Naive B cell (primary cell): ENCODE measurements at places on chromosomes 7 and 10. TPM values are rescaled to one million over a fixed set of nuclear protein-coding genes. Genes with fewer than 3 reads are reported as not detected.

- DNase-seq, result no peak
Measured at GRCh38 chr7:43577485-43577951, 5.4 kb upstream of the STK17A start.

GRCh38 chr7:48111596-48111995 lies 22.5 kb downstream of the UPP1 start:
- no peak for DNase-seq

- no peak for DNase-seq
Measured at GRCh38 chr10:31940839-31941653, 12.4 kb upstream of the ARHGAP12 start.

GRCh38 chr7:52311886-52312285 lies 723.5 kb upstream of the POM121L12 start:
- DNase-seq, result no peak

GRCh38 chr7:141483044-141483443 lies 68.2 kb upstream of the AGK start:
- no peak for DNase-seq

DNA sequence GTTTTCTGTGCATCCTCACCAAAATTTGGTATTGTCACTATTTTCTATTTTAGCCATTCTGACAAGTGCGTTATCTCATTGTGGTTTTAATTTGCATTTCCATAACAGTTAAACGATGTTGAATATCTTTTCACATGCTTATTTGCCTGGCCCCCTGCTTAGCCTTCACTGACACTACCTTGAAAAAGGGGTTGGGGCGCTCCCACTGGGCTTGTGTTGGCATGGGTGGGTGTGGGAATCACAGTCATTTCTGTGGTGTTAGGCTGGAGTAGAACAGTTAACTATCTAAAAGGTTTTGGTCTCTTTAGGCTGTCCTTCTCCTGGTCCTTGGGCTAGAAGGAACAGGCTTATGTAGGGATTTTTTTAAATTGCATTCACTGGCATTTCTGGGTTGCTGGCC lies 72.2 kb upstream of the TMEM140 start:
- DNase-seq, result no peak

DNA sequence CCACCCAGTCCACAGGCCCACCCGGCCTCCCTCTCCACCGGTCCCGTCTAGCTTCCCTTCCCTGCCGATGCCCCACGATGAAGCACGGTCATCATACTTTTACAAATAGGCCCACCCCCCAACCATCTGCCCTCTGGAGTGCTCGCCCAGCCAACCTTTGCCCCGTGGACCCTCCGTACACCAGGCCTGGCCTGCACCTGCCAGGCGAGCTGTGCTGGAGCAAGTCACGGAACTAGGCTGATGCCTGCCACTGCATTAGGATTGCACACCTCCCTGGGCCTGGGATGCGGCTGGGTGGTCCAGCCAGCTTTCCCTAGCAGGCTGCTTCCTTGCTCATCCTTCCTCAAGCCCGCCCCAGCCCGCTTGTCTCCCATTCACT lies 44.7 kb downstream of the PPIF start:
- no peak for DNase-seq

Gene NUTM2E
- not detected for polyA plus RNA-seq

DNA sequence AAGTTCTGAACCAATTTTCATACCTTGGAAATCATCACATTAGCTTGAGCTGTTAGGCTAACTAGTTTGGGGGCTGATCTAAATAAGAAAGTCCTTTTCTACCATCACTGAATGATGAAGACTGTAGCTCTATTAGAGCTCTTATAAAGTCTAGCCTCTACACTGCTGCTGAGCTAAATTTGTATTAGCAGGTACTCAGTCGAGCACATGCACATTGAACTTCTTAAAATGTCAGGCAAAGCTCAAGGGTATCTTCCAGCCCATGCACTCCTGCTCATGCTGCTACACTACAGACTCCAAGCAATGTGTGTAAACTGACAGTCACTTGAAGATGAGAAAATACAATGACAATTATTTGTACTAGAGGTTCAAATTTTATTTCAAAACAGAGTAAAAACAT lies 158.8 kb upstream of the TMEM229A start:
- DNase-seq, result no peak

DNA sequence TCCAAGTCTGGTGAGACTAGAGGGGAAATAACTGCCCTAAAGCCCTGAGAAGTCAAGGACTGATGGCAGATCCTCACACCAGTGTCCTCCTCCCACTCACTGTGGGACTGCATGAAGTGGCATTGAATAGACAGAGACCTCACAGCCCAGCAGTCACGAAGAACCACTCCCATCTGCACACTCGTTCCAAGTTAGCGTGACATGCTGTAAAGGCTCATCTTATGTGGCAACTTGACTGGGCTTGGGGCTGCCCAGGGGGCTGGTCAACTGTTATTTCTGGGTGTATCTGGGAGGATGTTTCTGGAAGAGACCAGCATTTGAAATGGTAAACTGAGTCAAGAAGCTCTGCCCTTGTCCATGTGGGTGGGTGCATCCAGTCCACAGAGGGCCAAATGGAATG lies 104.7 kb downstream of the ADARB2 start:
- no peak for DNase-seq

Gene GNGT1
- not detected for polyA plus RNA-seq

- DNase-seq, result no peak
Measured at GRCh38 chr7:30112103-30112713, 22.6 kb upstream of the MTURN start.

GRCh38 chr7:142478479-142479220 lies 220.8 kb upstream of the PRSS58 start:
- DNase-seq, result no peak

Gene CLCN1
- polyA plus RNA-seq, result not detected

DNA sequence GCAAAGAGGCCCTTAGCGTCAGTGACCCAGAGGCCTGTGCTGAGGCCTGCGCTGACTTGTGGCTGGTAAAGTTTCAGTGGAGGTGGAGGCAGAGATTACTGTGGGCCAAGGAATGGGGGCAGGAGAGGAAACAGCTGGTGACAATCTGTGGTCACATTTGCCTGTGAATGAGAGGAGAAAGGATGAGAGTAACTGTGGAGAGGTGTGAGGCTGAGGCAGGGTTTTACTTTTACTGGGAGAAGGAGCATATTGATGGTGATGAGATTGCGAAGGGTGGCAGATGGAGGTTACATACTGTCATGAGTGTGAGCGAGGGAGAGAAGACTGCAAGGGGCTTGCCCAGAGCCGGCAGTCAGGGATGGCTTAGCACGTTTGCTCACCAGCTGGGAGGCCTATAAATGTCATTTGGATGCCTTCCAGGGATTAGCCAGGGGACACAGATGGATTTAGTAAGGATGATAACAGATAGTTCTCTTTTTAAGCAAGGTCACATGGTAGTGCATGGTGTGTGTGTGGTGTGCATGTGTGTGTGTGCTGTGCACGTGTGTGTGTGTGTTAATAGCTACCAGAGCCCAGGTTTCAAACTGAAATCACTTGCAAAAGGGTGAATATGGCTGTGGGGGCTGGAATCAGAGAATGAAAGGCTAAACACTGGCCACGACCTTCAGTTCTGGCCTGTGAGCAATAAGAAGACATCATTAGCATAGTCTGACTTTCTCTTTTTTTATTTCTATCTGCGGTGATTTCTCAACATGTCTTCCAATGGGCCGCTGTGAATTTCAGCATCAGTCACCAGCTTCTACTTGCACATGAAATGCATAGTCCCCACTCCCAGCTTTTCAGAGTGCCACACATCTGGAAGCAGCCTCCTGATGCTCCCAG lies 291.5 kb upstream of the ZNF32 start:
- DNase-seq, result no peak

DNA sequence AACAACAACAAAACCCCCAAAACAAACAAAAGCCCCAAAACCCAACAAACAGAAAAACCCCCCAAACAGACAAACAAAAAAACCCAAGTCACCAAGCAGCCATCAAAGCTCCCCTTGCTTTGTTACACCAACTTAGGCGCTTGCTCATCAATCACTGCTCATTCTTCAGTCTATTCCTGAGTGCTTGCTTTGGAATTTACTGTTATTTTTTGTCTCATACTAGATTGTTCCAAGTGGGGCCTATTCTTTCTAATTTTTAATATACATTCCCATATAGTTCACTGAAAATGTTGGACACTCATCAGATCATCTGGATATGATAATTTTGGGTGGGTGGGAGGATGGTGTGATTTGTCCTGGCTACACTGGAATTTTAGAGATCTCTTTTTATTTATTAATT lies 126.0 kb upstream of the JCAD start:
- DNase-seq, result no peak

GRCh38 chr10:43138757-43139241 lies 554 bp downstream of the CSGALNACT2 start:
- DNase-seq, result peak; percentile 58

DNA sequence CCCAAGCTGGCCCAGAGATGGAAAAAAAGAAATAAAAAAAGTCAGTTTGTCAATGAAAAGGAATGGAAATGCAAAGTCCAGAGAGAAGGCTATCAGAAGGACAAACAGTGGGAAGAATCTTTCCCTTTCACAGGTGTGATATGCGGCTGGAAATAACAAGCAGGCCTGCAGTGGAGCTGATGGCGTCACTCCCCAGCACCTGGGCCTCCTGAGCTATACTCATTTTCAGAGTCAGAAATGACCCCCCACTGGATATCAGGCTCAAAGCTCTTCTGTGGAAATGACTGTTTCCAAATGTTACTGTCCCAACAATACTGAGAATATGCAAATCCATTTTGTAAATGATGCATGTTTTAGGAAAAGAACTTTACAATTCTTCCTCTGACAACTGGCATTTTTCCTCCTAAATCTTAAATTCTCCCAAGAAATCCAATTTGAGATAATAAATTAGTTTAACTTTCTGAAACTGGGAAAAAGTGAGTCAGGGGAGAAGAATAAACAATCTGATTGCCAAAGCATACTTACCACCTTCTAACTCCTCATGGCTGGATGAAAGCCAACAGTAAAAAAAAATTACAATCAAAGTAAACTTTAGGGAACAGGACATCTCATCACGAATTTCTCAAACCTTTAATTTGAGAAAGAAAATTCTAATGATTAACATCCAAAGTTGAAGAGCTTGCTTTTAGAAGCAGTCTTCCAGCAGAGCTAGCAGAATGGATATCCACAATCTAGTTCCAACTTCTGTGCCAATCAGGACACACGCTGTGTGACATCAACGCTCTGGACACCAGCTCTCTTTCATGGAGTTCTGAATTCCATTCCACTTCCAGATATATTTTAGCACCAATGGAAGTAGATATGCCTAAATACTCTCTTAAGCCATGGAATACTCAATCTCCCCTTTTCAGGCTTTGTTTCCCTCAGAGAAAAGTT lies 5.3 kb upstream of the CUZD1 start:
- no peak for DNase-seq

- no peak for DNase-seq
Measured at GRCh38 chr10:42878134-42878820, 95.7 kb downstream of the BMS1 start.

DNA sequence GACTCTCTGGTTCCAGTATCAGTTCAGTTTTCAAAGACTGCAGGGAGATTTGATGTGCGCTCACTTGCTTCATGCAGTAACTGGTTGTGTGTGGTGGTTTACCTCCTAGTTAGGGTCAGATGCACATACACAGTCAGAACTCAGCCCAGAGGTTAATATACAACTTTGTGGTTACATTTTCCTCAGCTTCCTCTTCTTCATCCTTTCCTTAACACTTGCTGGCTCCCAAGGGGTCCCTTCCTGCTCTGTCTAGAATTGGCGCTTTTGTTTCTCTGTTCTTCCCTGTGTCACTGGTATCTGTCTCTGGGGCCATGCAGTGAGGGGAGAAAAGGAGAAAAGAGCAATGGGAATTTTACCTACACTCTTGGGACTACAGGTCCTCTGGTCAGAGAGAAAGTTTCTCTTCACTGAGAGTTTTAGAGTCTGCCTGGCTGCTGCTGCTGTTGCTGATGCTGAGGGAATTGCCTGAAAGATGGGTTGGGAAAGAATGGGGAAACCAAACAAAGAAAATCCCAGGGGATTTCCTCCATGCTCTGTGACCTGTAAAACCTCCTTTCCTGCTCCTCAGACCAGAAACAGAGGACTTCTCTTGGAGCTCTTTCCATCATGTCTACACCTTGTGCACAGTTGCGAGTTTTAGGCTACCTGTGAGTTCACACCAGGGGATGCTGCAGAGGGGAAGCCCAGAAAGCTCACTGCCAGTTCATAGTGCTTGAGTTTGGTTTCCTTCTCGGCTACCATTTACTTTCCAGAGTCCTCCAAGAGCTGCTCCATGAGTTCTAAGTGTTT lies 74.6 kb downstream of the WDFY4 start:
- DNase-seq, result no peak

- no peak for DNase-seq
Measured at GRCh38 chr7:112271162-112271561, 64.7 kb downstream of the ZNF277 start.

DNA sequence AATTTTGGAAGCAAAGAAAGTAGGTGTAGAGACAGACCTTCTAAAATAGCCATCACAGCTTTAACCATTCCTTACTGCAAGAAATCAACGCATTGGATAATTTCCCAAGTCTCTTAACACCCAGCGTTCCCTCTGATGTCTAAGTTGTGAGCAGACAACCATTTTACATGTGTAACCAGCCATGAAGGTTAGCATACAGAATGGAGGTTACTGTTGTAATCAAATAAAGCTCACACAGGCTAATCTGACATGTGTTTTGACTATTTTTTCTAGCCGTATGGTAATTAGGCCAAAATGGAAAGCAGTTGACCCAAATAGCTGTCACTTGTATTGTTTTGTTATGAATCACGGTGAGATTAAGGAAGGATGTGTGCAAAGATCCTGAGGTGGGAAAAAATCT lies 336.4 kb downstream of the RNLS start:
- DNase-seq, result no peak

Gene LBX1
- polyA plus RNA-seq, result not detected

DNA sequence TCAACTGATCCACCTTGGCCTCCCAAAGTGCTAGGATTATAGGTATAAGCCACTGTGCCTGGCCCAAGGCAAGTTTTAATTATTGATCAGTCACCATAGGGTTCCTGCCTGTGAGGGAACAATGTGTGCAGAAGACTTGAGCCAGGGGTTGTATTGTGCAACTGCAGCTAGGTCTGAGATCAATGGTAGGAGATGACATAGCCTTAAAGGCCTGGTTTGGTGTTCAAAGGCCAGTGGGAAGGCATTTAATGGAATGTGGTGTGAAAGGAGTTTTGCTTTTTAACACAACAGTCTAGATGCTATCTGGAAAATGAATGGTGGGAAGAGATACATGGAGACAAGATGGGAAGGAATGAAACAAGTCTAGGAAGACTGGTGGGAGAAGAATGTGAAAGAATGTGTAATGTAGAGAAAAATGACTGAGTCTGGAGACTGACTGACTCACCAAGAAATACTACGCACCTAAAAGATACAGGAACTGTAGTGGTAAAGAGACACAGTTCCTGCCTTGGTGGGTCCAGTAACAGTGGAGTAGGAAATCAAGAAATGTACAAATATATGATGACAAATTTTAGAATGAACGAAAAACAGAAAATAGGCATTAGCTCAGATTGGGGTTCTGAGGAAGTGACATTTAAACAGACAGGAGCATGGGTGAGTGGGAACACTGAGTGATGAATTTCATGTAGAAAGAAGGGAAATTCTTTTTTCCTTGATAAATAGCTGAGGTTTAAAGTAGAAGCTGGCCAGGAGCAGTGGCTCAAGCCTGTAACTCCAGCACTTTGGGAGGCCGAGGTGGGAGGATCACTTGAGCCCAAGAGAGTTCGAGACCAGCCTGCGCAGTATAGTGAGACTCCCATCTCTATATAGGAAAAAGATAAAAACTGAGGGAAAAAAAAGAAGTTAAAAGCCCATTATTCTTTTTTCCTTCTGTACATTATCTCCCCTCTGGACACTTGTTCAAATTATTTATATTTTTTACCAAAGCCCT lies 9.4 kb downstream of the HNRNPF start:
- DNase-seq, result no peak
